Chondrocyte (in vitro differentiated cells): ENCODE measurements at places on chromosomes 3 and 15. TPM values are rescaled to one million over a fixed set of nuclear protein-coding genes. Genes with fewer than 3 reads are reported as not detected.

SLC22A14 gene
- total RNA-seq, result 0.62 to 1.2 TPM (median 0.75 TPM) in 3 replicates

DNA sequence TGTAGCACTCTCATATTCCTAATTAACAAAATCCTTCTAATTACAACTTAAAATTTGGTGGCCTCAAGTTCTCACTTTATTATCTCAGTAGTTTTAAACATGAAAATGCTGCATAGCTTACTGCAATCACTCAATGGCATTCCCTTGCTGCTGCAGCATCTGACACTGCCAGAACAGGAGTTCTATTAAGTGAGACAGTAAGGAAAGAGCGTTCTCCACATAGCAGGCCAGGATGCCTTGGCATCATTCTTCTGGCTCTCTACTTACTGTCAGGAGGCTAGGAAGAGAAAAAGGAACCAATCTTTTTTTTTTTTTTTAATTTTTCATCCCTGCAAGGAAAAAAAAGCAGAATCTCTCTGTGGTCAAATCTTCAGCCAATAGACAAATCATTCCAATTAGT is 3.2 kb downstream of the CNBP start:
- H3K4me1 ChIP-seq, result peaks cover 49% of the 10 kb centered on the region
- peak overlapping the region; percentile 32 for H3K27ac ChIP-seq

GRCh38 chr3:53382106-53382505 is 34.8 kb upstream of the DCP1A start:
- H3K27ac ChIP-seq, result no peak overlapping the region
- no peaks in the 10 kb centered on the region for H3K4me1 ChIP-seq
- H3K27me3 ChIP-seq, result peaks cover 8% of the 10 kb centered on the region

ZCWPW2 gene
- 1.1 to 2.1 TPM (median 1.8 TPM) in 3 replicates for total RNA-seq

DNA sequence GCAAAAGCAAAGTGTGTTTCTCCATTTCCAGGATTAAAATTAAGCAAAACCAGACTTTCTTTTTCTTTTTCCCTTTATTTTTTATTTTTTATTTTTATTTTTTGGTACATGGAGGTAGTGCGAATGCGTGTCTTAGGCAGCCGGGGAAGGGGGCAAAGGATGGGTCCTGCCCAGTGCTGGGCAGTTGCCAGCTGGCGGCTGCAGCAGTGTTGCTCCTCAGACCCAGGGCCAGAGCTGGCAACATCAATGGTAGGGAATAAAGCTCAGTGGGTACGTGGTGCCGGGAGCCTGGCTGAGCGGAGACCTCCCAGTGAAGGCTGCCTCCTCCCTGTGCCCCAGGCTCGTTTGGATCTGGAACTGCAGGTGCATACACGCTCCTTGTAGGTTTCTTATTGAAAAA is 46.3 kb downstream of the POLR2M start:
- no peaks in the 10 kb centered on the region for H3K4me1 ChIP-seq
- H3K27me3 ChIP-seq, result peaks cover 19% of the 10 kb centered on the region
- H3K27ac ChIP-seq, result no peak overlapping the region

CDC25A gene
- 2.6 to 7.0 TPM (median 2.7 TPM) in 3 replicates for total RNA-seq

LRTM1 gene
- total RNA-seq, result not detected in 3 replicates

DNA sequence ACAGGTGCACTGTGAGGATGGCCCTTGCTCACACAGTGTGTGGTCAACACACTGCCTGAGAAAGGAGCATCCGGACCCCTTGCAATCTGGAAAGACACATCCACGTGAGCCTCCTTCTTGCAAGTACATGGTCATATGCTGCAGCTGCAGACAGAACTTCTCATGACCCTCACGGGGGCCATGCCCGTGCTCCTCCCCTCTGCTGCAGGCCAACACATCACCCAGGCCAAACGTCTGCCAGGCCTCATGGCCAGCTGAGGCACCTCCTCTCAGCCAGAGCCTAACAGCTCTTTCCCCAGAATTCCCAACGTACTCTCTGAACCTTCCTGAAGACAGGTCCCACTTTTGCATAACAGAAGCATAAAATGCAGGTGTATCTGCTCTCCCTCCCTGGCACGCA is 25.3 kb downstream of the SLC41A3 start:
- peaks cover 17% of the 10 kb centered on the region for H3K4me1 ChIP-seq
- no peak overlapping the region for H3K27ac ChIP-seq
- no peaks in the 10 kb centered on the region for H3K36me3 ChIP-seq
- H3K4me3 ChIP-seq, result no peak overlapping the region
- DNase-seq, result no peak

- peaks cover 20% of the 10 kb centered on the region for H3K27me3 ChIP-seq
- DNase-seq, result no peak
- H3K27ac ChIP-seq, result no peak overlapping the region
These were observed 50.8 kb upstream of the PLAAT1 start for GRCh38 chr3:193190146-193190786.

- H3K4me1 ChIP-seq, result peaks cover 50% of the 10 kb centered on the region
- DNase-seq, result no peak
- H3K4me3 ChIP-seq, result no peak overlapping the region
- H3K27me3 ChIP-seq, result no peaks in the 10 kb centered on the region
These were observed 13.3 kb downstream of the SEMA3F start for GRCh38 chr3:50168388-50168787.

DNA sequence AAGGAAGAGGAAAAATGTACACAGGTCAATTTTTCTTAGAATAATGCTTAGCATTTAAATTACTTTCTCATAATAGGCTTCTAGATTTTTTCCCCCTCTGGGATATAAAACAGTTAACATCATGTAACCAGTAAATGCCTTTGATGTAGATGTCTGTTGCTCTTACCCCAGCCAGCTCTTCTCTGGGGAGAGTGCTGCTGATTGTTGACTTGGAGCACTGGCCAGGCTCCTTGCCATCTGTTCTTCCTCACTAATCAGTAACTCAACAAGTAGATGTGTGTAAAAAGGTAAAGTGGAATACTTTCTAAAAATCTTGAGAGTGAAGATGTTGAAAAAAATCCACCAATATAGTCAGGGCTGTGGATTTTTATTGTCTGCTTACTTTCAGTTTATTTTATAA is 42.2 kb downstream of the RIOX2 start:
- no peaks in the 10 kb centered on the region for H3K27me3 ChIP-seq
- DNase-seq, result no peak
- H3K4me1 ChIP-seq, result peaks cover 5% of the 10 kb centered on the region
- no peak overlapping the region for H3K27ac ChIP-seq
- H3K4me3 ChIP-seq, result no peak overlapping the region

DNA sequence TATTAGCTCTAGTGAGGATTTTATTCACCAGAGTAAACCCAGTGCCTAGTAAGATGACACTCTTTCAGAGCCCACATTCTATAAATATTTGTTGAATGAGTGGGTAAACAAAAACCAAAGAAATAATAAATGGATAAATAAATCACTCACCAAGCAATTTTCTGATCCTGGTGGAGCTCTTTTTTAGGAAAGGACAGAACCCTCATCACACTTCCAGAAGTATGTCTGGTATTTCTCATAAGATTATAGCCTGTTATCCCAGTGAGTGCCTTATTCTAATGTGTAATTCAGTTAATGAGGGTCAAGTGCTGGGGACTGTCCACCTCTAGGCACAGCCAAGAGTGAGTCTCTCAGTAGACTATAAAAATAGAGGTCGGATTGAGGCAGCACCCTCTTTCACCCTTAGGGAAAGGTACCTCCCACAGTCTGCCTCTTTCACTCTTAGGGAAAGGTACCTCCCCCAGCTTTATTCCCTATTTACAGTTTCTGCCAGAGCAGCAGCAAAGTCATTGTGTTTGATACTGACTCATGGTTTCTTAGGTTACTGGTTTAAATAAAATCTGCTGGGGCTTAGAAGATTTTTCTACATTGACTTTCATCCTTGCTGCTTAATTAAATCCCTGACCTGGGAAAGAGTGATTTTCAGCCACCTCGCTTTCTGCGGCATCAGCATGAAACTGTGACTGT is 145.0 kb downstream of the STAC start:
- no peak overlapping the region for H3K27ac ChIP-seq
- H3K27me3 ChIP-seq, result peaks cover 6% of the 10 kb centered on the region
- no peak overlapping the region for H3K4me3 ChIP-seq
- H3K4me1 ChIP-seq, result no peaks in the 10 kb centered on the region
- no peak for DNase-seq

DNA sequence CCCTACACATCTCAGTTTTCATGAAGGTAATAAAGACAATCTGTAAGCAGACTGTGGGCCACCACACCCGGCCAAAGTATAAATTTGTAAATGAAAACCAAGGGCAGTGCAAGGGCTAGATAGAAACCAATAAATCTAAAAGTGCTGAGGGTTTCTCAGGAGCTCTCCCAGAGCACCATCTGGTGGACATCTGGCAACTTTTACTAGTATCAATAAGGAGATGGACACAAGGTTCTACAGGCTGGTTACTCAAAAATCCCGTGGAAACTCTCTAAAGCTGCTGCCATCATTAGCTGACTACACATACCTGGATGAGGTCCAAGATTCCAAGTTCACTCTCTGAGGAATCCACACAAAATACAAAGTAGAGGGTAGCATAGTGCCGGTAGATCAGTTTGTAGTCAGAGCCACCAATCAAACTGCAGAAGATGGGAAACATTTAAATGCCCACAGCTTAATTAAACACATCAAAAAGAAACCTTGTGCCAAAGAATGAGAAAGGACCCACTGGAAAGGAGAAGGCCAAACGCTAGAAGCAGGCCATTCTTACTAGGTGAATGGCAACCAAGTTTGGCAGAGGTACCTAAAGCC is 5.5 kb downstream of the AP3S2 start:
- H3K27ac ChIP-seq, result no peak overlapping the region
- H3K4me3 ChIP-seq, result no peak overlapping the region
- H3K27me3 ChIP-seq, result no peaks in the 10 kb centered on the region
- DNase-seq, result no peak

GRCh38 chr3:124282751-124283651 is 291.1 kb upstream of the ROPN1 start:
- DNase-seq, result no peak
- peak overlapping the region; percentile 84 for H3K27ac ChIP-seq
- H3K4me1 ChIP-seq, result peaks cover 54% of the 10 kb centered on the region
- H3K4me3 ChIP-seq, result no peak overlapping the region

GRCh38 chr15:57201578-57201977 is 174.7 kb upstream of the CGNL1 start:
- H3K4me1 ChIP-seq, result peaks cover 6% of the 10 kb centered on the region
- H3K4me3 ChIP-seq, result no peak overlapping the region
- H3K36me3 ChIP-seq, result peaks cover 5% of the 10 kb centered on the region
- DNase-seq, result no peak
- H3K27ac ChIP-seq, result no peak overlapping the region
- H3K27me3 ChIP-seq, result no peaks in the 10 kb centered on the region

GRCh38 chr15:64152507-64153387 is 1.2 kb downstream of the SNX22 start:
- H3K36me3 ChIP-seq, result peaks cover 18% of the 10 kb centered on the region
- peaks cover 13% of the 10 kb centered on the region for H3K4me1 ChIP-seq
- no peaks in the 10 kb centered on the region for H3K27me3 ChIP-seq
- peak overlapping the region; percentile 16 for H3K4me3 ChIP-seq

DNA sequence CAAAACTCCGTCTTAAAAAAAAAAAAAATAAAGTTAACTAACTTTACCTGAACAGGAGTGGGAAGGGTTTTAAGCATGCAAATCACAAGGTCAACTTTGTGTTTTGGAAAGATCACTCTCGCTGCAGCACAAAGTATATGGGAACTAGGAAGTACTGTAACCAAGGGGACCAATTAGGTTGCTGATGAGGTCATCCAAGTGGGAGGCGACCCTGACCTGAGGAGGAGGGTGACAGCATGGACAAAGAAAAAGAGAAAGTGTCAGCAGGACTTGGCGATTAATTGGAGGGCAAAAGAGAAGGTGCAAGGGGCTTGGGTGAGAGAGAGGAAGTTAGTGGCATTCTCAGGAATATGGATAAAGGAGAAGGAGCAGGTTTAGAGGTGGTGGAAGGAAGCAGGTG is 89.5 kb upstream of the ZBED2 start:
- DNase-seq, result no peak
- no peaks in the 10 kb centered on the region for H3K36me3 ChIP-seq
- H3K4me3 ChIP-seq, result no peak overlapping the region
- no peaks in the 10 kb centered on the region for H3K27me3 ChIP-seq
- no peaks in the 10 kb centered on the region for H3K4me1 ChIP-seq
- H3K27ac ChIP-seq, result no peak overlapping the region

DNA sequence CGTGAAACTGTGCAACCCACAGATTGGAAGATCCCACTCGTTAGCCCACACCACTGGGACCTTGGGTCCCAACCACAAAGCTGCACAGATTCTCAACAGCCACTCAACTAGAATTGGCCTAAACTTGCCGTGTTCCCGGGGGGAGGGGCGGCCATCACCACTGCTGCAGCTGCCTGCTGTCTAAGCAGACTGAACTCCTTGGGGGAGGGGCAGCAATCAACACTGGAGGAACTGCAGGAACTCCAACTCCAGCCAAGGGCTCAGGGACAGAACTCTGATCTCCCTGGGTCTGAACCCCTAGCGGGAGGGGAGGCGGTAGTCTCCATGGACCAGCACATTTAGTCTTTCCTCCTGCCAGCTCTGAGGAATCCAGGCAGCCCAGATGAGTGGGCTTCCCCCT is 205.9 kb downstream of the RSL24D1 start:
- no peak overlapping the region for H3K27ac ChIP-seq
- peaks cover 1% of the 10 kb centered on the region for H3K27me3 ChIP-seq
- no peaks in the 10 kb centered on the region for H3K4me1 ChIP-seq
- no peaks in the 10 kb centered on the region for H3K36me3 ChIP-seq
- DNase-seq, result no peak
- no peak overlapping the region for H3K4me3 ChIP-seq

GRCh38 chr3:194817936-194818335 is 132.3 kb downstream of the FAM43A start:
- peaks cover 18% of the 10 kb centered on the region for H3K27me3 ChIP-seq
- no peak overlapping the region for H3K4me3 ChIP-seq
- no peaks in the 10 kb centered on the region for H3K4me1 ChIP-seq
- no peak overlapping the region for H3K27ac ChIP-seq

ZBED2 gene
- not detected in 3 replicates for total RNA-seq

LSMEM2 gene
- not detected in 3 replicates for total RNA-seq

GATA2 gene
- 0.10 to 0.44 TPM in 2 of 3 replicates, not detected in the other for total RNA-seq

COL6A5 gene
- not detected in 3 replicates for total RNA-seq

CHRFAM7A gene
- total RNA-seq, result 1.2 to 5.3 TPM (median 4.4 TPM) in 3 replicates

SRPRB gene
- 94.0 to 122 TPM (median 99.3 TPM) in 3 replicates for total RNA-seq

DNA sequence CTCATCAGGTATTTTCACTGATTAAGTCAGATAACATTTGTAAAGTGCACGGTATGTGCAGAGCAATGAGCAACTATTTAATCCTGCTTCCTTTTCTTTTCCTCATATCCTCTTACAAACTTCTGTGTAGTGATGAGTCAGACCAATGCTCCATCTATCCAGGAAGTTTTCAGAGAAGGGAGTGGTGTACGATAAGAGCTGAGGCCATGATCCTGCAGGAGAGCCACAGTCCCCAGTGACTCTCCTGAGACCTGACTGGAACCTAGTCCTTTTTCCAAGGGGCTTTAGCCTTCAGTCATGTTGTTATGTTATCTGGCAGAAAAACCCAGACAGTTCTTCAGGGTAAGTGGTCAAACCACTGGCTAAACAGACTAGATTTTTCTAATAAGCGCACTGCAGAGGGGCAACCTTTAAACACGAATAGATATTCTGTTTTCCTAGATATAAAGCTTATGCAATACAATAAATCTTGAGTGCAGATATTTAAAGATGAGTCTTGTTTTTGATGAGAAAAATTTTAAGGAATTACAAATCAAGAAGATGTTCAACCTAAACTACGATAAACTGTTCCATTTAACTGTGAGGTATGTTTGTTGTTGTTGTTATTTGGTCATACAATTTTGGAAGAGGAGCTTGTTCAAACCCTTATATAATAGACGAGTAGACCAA is 110.5 kb upstream of the RAP2B start:
- no peaks in the 10 kb centered on the region for H3K27me3 ChIP-seq
- H3K36me3 ChIP-seq, result no peaks in the 10 kb centered on the region
- peak overlapping the region; percentile 23 for H3K4me3 ChIP-seq
- H3K4me1 ChIP-seq, result peaks cover 23% of the 10 kb centered on the region
- peak overlapping the region; percentile 95 for H3K27ac ChIP-seq
